ENCODE measurements at places on chromosomes 3 and 15.

DNA sequence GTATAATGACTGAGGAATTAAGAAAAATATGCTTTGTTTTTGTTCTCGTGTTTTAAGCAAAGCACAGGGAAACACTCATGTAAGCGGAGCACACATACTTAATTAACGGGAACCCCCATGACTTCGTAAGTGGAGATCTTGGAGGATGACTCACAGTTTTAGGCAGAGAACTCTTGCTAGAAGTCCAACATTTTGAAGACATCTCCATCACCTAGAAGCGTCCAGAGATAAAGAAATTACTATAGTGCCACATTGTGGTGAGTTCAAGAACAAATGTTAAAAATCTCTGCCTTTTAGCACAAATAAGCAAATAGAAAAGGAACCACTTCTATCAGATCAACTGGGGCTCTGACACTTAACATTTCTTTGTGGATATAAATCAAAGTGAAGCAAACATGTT, 194.1 kb upstream of the ARHGEF26 start:
- no peak for DNase-seq

- no peak for DNase-seq
These were observed 3.8 kb downstream of the AMIGO3 start for GRCh38 chr3:49715611-49716121.

DNA sequence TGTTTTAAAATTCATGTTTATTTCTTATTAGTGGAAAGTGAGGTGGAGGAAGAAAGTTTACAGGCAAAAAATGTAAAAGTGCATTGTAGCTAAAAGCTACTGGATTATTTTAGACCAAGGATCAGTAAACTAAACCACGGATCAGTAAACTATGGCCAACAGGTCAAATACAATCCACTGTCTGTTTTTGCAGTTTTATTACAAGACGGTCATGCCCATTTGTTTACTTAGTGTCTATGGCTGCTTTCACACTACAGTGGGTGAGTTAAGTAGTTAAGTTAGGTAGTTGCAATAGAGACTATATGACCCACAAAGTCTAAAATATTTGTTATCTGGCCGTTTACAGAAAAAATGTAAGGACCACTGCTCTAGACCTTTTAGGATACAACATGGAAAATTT, 82.0 kb downstream of the NR2E3 start:
- DNase-seq, result no peak

DNA sequence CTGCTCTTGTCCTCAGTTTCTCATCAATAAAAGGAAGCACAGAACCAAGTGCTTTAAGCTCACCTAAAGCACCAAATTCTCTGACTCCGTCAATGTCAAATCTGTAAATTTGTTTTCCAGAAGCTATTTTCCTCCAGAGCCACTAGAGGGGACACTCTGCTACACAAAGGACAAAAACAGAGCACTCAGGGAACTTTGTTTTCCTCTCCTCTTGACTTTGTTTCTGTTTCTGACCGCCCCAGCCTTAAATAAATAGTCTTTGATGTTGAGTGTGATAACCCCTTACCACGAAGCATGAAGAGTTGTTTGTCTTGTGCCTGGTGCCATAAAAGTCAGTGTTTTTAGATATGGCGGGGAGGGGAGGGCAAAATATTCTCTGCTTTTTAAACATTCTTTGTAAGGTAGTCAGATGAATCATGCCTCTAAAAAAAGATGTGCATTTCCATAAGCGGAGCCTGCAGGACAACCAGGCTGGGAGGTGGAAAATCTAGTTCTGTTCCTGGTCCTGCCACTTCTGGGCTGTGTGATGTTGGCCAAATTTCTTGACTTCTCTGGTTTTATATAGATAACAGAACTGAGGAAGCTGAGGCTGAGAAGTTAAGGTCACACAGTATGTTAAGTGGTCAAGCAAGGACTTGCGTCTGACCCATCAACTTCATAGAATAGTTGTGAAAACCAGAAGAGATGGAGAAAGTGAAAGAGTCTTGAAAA, 7.3 kb upstream of the ZBTB38 start:
- DNase-seq, result peak; percentile 69

GRCh38 chr15:25054943-25055342, 100.2 kb downstream of the SNRPN start:
- DNase-seq, result no peak

DNA sequence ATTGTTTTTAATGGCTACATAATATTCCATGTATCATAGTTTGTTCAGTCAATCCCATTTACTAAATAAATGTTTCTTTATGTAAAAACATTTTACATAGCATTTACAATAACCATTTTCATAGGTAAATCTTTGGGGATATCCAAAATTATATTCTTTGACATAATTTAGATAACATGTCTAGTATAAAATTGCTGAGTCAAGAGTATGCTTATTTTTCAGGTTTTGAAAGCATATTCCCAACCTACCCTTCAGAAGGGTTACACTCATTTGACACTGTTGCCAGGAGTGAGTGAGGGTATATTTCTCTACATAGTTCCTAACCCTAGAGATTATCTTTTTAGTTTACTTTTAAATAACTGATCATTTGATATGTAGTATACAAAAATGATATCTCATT, 84.6 kb upstream of the ADAMTSL3 start:
- no peak for DNase-seq

DNA sequence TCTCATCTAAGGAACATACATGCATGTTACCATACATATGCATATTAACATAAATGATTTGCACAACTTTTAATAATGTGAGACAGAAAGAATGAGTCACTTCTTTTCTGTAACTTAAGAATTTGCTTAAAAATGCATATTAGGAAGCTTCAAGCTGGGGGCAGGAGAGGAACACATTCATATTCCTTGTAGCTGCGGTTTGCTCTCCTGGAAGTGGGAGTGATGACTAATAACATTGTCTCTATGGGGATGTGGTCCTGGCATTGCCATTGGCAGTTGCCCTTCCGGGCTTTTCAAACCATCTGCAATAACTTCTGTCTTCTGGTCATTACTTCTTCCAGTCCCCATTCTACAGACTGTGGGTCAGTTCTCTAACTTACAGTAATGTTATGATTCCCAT, 15.6 kb downstream of the CHST2 start:
- peak; percentile 98 for DNase-seq

GRCh38 chr3:140770977-140771667, 93.3 kb downstream of the TRIM42 start:
- DNase-seq, result peak; percentile 63

GRCh38 chr15:83475551-83475950, 28.4 kb downstream of the SH3GL3 start:
- no peak for DNase-seq

DNA sequence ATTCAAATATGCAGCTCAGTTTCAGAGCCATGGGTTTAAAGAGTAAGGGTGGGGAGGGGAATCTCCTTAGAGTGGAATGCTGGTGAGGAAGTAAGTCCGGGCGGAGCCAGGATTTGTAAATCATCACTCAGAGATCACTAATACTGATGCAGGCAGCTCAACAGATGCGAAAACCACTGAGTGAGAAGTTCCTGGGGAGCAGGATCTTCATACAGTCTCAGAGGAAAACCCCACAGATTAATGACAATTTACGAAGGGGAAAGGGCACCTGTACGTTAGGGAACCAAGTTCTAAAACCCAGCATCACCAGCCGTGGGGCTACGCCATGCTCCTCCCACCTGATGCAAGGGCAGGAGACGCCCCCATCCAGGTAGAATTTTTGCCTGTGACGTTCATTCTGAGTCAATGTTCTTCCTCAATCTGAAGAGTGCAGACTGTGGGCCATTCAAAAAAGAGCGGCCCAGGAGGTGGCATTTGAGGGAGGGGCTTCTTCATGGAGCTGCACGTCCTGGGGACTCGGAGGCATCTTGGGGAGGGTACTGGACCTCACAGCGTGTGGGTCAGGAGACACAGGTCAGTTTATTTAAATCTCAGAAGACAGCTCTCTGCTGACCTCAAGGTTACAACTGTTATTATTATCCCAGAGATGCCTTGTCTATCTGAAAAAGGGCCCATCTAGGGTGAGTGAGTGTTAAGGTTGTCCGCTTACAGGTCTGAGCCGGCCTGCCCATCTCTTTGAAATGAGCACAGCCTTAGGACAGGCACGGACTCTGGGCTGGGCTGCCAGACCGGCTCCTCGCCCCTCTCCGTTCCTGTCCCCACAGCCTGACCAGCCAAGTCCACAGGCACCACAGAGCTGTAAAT, 228.0 kb downstream of the XXYLT1 start:
- DNase-seq, result peak; percentile 39

GRCh38 chr3:134362670-134363380, 11.4 kb downstream of the AMOTL2 start:
- DNase-seq, result no peak

DNA sequence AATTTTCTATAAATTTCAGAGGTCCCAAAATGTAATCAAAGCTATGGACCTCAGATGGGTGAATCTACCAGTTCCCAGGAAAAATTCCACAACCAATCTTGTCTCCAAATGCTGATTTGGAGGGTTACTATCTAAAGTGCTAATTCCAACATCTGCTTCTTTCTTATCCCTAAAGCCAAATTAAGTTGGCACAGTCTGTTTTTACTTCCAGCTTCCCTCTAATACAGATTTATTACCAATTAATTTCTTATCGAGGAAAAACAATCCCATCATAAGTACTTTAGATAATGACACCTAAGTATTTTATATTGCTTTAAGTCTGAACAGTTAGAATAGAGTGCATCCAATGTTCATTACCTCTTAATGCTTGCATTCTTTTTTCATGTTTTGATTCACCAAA, 12.9 kb upstream of the TAFA4 start:
- DNase-seq, result no peak

GRCh38 chr15:40731034-40731433, 24.0 kb downstream of the RMDN3 start:
- DNase-seq, result no peak

- DNase-seq, result peak; percentile 38
These were observed 5.3 kb downstream of the TUBGCP4 start for GRCh38 chr15:43376017-43376705.

DNA sequence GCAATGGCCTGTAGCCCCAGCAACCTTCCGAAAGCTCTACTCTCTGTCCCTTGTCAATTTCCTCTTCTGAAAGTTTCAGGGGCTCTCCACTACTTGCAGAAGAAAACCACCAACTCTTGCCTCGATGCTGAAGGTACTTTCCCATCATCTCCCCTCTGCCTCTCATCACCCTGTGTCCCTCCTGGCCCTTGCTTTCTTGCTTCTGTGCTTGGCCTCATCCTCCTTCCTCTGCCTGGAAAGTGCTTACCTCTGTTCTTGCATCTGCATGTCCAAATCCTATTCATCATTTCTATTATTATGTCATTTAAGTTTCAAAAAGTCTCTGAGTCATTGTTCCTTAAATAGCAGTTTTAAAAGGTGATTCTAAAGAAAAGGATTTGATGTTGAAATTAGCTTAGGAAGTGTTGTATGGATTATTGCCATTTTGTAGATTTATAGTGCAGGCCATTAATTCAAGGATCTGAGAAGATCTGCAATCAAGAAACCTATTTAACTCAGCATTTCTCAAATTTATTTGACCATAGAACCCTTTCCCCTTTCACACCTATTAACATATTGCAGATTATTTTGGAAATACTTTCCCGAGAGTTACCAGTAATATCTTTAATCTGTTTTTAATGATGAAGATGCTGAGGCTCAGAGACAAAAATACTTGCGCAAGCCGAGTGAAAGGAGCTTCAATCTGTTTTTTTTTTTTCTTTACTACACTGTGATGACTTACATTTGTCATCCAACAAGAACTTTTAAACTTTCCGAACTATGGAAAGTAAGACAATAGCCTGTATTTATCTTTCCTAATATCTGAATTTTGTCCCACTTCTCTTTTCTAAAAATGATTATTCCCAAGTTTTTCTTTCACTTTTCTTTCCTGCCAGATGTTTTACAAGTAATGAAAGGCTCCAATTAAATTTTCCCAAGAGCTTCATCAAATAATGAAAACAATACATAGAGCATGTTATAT, 22.3 kb upstream of the CFAP161 start:
- peak; percentile 87 for DNase-seq

DNA sequence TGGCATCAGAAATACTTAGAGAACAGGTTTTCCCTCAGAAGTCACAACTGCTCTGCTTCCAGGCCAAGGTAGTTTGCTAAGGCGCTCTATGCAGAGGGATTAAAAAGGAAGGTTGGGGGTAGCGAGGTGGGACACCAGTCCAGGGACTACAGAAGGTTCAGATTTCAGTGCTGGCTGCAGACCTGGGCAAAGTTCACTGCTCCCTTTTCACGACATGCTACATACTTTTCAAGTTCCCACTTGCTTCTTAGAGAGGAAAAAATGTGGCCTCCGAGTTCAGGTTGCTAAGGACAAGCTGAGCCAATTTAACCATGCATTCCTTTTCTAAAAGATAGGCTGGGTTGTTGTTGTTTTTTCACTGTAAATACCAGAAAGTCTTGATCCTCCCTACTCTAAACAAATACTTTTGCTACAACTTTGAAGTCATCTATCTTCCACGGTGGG, 158.6 kb upstream of the NR2F2 start:
- no peak for DNase-seq

DNA sequence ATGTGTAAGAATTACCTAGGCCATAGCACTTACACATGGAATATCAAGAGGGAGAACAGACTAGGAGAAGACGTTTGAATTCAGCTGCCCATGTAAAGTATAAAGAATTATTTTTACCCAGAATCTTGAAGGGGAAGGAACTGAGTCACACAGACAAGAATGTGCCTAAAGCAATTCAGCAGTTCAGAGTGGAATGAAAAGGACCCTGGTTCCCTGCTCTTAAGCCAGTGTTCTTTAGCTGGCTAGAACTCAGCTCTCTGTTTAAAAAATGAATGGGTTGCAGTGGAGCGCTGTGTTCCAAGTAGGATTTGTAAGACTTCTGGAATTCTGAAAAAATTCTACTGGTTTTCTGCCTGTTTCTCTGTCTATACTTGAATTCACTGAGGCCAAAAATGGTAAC, 440.2 kb downstream of the LPP start:
- DNase-seq, result no peak
